ENCODE measurements at places on chromosomes 12 and 14.

DNA sequence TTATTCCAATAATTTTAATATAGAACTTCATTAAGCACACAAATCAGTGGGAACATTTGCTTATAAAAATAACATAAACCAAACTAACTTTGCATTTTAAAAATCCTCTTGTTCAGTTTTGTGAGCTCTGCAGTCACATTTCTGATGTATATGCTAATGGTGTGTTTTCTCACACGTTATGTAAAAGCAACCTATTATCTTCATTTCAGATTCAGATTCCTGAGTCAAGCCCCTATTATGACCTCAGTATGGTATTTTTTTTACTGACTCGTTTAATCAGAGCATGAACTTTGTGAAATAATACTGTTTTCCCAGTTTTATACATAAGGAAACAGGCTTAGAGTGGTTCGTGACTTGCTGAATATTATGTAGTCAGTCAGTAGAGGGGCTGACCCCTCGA lies 394.0 kb downstream of the TMEM117 start:
- no peak for DNase-seq

DNA sequence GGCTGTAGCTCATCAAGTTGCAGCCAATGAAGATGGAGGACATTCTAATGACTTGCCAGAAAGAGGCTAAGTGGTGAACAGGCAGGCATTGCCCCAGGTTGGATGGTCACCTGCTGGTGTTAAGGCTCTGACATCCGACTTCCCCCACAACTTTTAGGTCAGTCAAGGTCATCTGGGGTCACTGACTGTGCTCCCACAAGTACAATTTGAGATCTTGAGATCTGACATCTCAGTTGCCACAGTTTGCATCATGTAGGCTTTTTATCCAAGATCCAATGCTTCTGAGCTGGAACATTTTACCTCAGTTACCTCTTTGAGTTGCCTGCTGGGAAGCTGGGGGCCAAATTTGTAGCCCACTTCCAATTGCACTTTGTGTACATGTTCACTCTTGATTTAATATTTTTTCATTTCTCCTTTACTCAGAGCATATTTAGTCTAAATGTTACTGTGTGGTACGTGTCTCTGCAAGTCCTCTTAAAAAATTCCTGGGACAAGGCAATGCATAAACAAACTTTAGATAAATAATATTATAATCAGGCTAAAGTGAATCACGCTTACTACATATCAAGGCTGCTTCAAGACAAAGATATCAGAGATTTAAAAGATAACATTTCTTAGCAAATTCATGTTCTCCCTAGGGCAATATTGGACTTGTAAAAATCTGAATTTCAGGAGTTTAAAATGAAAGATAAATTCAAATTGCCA lies 61.4 kb downstream of the SEL1L start:
- DNase-seq: no peak

DNA sequence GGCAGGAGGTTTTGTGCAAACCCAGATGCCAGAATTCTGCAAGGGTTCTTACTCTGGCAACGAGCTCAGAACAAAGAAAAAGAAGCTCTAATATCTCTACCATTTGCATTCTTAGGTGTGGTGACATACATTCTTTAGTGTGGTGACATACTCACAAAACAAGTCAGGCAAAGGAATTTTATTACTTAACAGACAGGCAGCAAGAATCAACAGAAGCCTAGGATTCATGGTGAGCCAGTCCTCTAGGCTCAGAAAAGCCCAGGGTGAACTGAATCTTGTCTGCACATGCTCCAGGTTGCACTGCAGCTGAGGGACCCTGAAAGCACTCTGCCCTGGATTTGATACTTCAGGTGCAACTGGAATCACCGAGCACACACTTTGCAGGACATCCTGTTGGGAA lies 122.4 kb upstream of the PTPRQ start:
- no peak for DNase-seq

- DNase-seq: no peak
These were observed 2.1 kb upstream of the AKAP5 start for GRCh38 chr14:64463195-64463594.

- DNase-seq: no peak
These were observed 8.6 kb downstream of the GLTP start for GRCh38 chr12:109871668-109872314.

DNA sequence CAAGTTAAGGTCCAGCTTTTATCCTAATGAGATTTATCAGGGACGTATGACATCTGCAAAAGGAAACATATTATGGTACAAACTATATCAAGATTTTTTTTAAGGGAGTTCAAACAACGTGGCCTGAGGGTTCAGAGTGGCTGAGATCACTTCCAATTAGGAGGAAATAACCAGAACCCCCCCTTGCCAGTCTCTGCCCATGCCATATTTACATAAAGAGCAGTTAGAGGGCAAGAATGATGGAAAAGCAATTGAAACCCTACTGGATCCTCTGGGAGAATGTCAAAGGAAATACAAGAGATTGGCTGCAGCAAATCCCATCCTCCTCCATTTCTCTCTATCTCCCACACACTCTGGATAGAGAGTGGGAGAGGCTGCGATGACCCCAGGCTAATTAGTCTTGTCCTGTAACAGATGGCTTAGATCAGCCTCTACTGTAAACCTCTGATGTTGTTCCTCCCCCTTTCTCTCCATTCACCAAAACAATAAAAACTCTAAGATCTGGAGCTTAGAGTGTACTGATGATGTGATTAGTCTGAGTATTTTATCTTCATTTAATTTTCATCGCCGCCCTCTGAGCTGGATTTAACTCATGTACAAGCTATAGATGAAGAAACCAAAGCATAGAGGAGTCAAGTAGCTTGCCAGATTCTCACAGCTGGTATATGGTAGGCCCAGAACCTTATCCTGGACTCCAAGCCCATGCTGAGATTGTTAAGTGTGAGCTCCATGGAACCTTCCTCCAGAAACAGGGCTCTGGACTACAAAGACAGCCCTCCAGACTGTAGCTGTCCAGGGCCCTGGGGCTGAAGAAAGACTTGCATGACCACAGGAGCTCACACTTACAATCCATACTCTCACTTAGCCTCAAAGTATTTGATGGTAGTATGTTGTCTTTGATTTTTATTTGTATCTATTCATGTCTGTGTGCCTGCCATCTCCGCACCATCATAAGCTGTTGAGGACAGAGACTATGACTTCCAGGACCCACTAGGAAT lies 54.1 kb upstream of the GNG2 start:
- DNase-seq: no peak

DNA sequence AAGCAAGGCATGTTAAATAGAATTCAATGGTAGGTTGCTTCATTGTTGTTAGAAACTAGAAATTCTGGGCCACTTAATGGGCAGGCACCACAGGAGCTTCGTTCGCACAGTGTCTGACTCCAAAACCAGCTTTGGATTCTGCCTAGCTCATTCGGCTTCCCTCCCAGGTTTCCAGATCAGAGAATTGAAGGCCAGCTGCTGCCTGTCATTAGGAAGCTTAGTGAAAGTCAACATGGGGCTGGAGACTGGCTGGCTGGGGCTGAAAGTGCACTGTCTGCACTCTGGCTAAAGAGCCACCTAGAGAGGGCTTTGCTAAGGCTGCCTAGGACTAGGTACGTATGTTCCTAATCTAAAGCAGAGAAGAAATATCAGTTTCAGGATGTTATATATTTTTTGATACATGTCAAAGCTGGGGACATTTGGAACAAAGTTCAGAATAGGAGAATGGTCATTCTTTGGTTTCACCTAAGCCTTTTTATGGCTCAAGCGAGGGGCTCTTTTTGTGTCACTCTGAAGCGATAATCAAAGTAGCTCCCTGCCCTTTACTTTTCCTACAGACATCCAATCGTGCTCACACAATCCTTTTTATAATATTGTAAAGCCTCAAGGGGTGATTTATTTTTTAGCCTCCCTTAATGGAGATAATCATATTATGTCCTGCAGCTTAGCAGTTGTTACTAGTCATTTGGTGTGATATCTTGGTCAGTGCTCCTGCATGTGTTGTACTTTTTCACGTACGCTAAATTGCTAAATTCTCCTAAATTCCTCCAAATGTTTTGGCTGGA lies 238.5 kb upstream of the NAV3 start:
- no peak for DNase-seq

- DNase-seq: no peak
These were observed 1.0 kb upstream of the SUDS3 start for GRCh38 chr12:118375348-118375747.

DNA sequence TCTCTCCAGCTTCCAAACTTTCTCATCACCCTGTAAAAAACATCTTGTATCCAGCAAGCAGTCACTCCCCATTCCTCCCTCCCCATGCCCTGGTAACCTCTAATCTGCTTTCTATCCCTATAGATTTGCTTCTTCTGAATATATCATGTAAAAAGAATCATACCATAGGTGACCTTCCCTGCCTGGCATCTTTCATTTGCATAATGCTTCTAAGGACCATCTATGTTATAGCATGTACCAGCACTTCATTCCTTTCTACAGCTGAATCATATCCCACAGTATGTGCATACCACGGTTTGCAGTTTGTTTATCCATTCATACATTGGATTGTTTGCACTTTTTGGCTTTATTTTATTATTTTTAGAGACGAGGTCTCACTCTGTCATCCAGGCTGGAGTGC lies 22.9 kb upstream of the VPS37B start:
- DNase-seq: no peak

DNA sequence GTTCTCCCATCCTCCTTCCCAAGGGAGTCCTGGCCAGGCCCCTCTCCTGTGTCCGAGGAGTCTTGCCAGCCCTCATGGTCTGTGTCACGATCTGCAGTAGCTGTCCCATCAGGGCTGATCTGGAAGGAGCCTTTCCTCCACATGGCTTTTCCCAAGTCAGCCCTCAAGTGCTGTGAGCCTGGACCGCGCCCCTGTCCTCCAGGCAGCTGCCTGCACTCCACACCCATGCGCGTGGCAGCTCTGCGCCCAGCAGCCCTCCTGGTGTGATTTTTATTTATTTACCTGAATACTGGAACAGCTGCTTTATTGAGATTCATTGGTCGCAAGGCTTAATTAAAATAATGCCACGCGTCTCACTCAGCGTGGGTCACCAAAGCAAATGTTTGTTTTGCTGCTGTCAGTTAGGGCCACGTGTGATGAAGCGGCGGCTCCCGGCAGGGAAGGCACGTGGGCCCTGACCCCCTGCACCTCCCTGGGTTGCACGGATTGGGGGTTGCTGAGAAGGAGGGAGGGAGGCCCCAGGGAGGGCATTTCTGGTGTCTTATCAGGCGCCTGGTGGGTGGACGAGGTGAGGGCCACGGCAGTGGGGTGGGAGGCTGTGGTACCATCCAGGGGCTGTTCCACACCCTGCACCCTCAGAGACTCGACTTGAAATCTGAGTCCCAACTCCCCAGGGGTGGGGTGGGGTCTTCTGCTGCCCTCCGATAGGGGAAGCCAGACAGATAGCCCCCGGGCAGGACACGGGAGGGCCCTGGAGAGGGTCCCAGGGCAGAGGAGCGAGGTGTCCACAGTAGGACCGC lies 206.3 kb upstream of the C14orf180 start:
- no peak for DNase-seq

- no peak for DNase-seq
These were observed 51.6 kb upstream of the VRK1 start for GRCh38 chr14:96745500-96746051.

GRCh38 chr12:26493656-26494055 lies 298.3 kb downstream of the SSPN start:
- DNase-seq: no peak

DNA sequence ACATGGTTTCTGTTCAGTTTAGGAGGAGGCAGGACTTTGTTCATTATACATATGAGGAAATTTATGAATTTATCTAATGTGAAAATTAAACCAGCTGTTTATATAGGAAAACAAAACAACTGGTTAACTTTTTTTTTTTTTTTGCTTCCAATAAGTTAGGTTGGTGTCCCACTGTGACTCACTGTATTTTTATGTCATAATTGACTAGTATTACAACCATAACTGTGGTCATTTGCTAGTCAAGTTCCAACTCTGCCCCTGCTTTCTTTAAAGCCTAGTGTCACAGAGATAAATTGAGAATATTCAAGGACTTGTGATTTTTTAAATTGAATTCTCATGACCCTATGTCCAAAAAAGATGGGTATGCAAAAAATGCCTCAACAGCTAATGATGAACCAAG lies 227.7 kb downstream of the BCAT1 start:
- no peak for DNase-seq

DNA sequence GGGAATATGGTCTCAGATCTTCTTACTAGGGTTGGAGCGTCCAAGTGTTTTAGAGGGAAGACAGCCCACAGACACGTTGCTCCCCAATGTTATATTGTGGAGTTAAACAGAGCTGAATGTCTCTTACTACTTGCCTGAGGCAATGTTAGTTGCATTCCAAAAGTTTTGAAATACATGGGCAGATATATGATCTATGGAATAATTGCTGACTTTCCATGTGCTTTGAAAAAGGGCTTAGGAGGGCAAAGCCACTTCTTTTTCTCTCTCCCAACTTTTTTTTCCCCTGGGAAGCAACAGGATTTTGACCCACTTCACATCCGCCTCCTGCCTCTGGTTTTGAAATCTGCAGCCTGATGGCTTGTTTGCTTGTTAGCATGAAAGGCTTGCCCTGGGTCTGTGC lies 33.7 kb upstream of the PAX9 start:
- no peak for DNase-seq

GRCh38 chr12:131065279-131065678 lies 111.6 kb downstream of the ADGRD1 start:
- no peak for DNase-seq
